Activated naive CD4-positive, alpha-beta T cell treated with anti-CD3 and anti-CD28 coated beads for 36 hours (primary cell): ENCODE measurements at places on chromosomes 13 and 19. TPM values are rescaled to one million over a fixed set of nuclear protein-coding genes. Genes with fewer than 3 reads are reported as not detected.

Gene ATP12A
- 0.05 TPM for total RNA-seq

Gene C2CD4C
- 0.12 TPM for total RNA-seq

Gene CGB3
- not detected for total RNA-seq

Gene PCP2
- total RNA-seq, result 0.64 TPM

Gene ADGRL1
- total RNA-seq, result 14.6 TPM

Gene SERPINE3
- not detected for total RNA-seq
